ENCODE measurements at places on chromosomes 12 and 14.

- DNase-seq, result no peak
These were observed 37.9 kb downstream of the SH2B3 start for GRCh38 chr12:111443586-111443985.

- no peak for DNase-seq
These were observed 62.1 kb upstream of the MAP1LC3B2 start for GRCh38 chr12:116497051-116497591.

DNA sequence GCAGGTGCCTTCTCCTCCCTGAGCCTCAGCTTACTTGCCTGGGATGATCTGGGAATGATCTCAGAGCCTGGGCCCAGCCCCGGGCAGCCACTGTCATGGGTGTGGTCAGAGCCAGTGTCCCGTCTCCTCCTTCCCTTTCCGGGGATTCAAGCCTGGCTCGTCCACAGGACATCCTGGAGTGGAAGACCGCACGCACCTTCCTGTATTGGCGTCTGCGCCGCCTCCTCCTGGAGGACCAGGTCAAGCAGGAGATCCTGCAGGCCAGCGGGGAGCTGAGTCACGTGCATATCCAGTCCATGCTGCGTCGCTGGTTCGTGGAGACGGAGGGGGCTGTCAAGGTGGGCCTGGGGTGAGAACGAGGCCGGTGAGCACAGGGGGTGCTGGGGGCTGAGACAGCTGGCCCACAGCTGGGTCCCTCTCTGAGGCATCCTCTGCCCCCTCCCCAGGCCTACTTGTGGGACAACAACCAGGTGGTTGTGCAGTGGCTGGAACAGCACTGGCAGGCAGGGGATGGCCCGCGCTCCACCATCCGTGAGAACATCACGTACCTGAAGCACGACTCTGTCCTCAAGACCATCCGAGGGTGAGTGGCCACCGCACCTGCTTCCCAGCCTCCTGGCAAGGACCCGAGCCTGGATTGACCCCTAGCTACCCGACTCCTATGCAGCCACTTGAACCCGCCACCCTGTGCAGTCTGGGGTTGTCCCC, 44.0 kb downstream of the FOXN4 start:
- DNase-seq, result no peak

GRCh38 chr12:67069451-67070306, 199.5 kb upstream of the CAND1 start:
- DNase-seq, result peak; percentile 22

- no peak for DNase-seq
These were observed 22.0 kb upstream of the TSPAN9 start for GRCh38 chr12:3055026-3055703.

DNA sequence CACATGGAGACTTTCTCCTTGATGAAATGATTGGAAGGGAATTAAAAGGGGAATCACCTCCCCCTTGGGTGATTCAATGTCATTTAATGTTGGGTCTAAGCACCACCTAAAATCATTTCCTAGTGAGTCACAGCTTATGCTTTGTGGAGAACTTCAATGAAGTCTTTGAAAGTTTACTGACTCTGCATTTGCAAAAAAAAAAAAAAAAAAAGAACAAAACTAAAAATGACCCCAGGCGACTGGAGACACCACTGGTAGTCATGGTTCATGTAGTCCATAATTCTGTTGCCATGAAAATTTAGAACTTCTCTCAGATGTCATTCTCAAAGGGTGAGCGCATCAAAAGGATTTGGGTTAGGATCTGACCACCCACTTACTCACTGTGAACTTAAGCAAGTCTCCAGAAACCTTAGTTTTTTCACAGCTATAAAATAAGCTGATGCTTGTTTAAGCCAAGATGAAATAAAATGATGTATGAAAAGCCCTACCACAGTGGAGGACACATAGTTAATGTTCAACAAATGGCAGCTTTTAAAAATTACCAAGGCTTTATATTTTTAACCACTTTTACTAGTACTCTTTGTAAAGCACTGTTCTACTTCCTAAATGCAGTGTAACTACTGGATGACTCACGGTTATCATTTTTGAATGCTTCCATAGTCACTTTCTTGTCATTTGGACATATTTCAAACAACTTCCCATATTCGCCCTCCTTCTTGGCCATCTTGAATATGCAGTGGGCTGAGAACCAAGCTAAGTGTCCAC, 18.1 kb upstream of the KSR2 start:
- DNase-seq, result no peak

DNA sequence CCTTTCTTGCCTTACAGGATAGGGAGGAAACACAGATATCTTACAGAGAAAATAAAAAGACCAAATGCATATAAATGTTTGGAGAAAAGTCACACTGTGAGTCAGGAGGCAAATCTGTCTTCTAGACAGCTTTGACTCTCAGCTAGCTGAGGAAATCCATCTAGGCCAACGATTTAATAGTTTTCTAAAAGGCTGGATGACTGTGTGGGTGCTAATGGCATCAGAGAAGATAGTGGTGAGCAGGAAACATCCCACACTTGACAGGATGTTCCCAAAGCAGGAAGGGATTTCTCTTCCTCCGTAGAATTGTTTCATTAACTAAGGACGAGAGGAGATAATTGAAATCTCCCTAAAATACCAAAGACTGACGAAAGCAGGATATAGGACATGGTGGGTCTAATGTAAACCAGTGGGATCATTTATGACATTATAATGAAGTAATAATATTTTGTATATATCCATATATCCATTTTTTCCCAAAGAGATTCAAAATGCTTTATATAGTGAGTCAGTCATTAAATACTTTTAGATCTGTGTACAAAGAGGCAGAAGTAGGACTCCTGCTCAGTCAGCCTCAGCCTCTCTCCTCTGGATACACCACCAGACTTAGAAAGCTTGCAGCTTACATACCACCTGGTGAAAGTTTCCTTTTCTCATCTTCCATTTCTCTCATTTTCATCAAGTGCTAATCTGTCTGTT, 44.3 kb upstream of the PSMA6 start:
- DNase-seq, result no peak

- no peak for DNase-seq
These were observed 469 bp downstream of the NGB start for GRCh38 chr14:77270361-77271112.

DNA sequence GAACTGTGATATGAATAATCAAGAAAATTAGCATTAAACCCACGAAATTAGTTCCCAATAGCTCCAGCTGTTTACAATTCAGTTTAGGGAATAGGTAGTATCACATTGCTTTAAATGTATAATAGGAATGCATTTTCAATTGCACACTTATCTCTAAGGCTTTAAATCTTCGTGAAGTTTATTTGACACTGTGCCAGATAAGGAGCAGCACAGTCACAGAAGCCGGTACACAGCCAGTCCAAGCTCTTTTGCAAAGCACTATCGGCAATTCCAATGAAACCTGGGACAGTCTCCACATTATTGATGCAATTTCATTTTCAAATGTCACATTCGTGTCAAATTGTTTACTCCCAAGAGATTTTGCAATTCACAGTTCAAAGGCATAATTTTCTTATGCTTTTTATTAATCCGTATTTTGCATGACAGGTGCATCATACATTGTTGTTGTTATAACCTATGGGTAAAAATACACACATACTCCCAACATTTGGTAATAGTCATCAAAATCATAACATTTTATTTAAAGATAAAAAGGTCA, 602.8 kb downstream of the RPS29 start:
- no peak for DNase-seq

DNA sequence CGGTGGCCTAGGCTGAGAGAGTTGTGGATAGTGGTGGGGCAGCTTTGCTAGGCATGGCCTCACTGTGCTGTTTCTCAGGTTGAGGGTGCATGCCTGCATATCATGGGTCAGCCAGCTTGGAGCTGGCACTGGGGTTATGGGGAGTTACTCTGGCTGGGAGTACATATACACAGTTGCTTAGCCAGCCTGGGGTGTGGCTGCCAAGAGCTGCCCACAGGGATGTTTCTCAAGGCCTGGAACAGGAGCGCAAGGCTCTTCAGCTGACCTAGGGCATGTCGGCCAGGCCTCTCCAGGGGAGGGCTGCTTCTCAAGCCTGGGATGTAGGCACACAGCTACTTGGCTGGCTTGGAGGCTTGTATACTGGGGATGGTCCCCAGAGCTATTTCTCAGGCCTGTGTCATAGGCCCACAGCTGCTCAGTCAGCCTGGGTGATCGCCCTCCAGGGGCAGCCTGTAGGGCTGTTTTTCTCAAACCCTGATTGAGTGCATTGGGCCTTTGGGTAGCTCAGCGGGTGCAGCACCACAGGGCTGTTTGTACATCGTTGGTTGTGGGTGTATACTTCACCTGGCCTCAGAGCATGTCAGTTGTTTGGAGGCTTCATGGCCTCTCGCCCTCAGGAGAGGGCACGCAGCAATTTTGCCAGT, 114.9 kb downstream of the METTL25 start:
- DNase-seq, result no peak

Measured in germinal center (tissue), 1 donor.